ENCODE measurements at places on chromosomes 3 and 15.

DNA sequence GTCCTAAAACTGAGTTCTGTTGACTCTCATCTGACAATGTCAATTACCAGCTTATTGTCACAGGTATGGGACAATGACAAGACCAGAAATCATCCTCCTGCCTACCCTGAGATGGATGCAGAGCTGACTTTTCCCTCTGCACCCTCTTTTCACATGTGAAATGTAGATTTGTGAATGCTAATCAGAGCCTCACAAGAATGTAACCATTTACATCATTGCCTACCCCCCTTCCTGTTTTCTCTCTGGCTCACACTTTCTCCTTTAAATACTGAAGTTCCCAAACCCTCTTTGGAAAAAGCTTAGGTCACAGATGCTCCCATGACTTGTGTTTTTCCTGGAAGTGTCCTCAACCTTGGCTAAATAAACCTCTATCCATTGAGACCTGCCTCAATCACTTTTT is 228.2 kb downstream of the MYRIP start:
- no peak for DNase-seq

DNA sequence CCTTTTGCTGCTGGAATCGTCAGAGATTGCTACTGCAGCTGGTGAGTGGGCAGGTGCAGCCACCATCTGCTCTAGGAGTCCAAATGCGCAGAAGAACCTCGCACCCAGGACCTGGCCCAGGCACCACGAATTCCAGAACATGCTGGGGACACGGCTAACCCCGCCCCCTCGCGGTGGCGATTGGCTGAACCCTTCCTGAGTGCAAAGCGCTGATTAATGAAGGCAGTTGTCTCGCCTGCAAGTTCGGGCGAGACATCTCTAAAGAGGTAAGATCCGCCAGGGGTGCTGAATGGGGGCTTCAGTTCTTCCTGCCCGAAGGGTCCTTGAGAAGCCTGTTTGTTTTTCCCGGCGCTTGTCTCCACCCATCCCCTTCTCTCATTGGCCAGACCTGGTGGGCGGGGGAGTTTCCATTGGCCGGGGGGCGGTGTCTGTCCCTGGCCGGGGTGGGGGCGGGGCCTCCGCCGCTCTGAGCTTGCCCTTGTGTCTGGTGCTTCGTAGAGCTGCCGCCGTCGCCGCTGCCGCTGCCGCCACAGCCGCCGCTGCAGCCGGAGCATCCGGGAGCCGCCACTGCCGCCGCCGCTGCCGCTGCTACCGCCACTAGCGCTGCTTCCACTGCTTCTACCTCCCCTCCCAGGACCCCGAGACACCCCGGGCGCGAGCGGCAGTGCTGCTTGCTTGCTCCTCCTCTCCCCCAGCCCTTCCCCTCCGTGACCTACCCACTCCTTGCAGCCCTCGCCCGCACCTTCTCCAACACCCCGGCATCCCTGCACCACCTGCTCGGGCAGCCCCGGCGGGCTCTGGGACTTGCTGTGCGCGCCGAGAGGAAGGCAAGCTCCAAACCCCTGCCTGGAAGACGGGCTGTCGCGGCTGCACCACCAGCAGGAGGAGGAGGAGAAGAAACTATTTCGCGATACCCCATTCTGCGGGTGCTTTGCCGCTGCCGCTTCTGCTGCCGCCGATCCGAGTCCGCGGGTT is at the start of gene CADM2:
TSS of gene CADM2 (plus strand) at position 495 of the 975 bp plus-strand sequence.
- DNase-seq, result no peak

- no peak for DNase-seq
Observed at GRCh38 chr3:14957153-14957552, 9.8 kb downstream of the NR2C2 start.

- DNase-seq, result no peak
Observed at GRCh38 chr3:116179091-116179490, 266.2 kb downstream of the LSAMP start.

DNA sequence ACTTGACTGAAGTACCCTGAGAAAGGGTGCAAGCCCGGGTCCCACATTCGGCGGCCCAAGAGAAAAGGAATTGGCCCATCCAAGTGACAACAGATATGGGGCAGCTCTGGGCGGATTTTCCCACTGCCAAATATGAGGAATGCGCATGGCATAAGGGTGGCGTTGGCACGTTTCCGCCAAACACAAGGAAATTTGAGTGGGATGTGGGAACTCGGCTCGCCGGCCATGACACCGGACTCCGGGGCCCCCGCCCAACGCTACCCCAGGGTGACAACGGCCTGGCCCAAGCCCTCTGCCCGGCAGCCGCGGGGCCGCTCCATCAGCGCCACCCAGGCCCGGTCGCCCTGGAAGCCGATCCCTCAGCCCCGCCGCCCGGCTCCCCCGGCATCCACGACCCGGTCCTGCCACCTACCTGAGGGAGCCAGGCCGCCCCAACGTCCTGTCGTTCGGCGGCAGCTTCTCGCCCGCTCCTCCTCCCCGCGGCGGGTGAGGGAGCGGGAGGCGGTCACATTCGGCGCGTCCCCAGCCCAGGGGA is 449 bp downstream of the RAF1 start:
- DNase-seq, result peak; percentile 7

GRCh38 chr3:197599089-197599765 is 43.5 kb upstream of the BDH1 start:
- DNase-seq, result peak; percentile 45

- DNase-seq, result no peak
Observed at GRCh38 chr3:168497183-168497582, 401.5 kb upstream of the GOLIM4 start.

- no peak for DNase-seq
Observed at GRCh38 chr15:54082836-54083492, 104.7 kb downstream of the UNC13C start.

DNA sequence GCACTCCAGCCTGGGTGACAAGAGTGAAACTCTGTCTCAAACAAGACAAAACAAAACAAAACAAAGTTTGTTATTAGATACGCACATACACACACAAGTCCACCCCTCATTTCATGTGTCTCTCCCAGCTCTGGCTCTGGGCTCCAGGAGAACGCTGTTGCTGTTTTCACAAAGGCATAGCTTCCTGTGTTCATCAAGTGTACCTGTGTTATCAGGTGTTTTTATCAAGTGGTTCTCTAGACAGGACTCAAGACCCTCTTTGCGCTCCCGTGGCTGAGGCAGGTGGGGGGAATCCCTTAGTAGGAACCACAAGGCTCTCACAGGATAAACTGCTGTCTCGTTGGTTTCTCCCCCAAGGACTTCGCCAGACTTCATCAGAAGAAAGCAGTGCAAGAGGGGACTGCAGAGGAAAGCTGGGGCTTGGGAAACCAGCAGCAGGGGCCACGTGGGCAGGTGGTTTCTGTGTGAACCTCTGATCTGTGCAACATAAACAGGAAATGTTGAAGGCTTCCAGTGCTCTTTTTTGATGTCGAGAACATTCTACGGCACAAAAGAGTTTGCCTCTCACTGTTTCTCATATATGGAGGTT is 6.9 kb upstream of the PPP1R2 start:
- DNase-seq, result peak; percentile 62

DNA sequence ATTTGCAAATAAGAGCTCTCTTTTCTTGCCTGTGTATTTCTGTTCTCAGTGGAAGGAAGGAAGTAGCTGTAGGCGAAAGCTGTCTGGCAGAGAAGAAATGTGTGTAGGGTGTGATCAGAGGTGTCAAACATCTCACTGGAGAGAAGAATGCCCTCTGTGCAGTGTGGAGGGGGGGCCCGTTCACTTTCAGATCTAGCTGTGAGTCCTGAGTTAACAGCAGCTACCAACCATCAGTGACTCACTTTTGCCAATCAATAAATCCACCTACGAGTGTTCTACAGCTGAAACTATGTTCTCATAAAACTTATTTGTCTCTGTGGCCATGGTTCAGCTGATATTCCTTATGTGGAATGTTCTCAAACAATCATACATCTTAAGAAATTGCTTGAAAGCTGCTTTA is 103.7 kb downstream of the FRMD4B start:
- DNase-seq, result peak; percentile 21

DNA sequence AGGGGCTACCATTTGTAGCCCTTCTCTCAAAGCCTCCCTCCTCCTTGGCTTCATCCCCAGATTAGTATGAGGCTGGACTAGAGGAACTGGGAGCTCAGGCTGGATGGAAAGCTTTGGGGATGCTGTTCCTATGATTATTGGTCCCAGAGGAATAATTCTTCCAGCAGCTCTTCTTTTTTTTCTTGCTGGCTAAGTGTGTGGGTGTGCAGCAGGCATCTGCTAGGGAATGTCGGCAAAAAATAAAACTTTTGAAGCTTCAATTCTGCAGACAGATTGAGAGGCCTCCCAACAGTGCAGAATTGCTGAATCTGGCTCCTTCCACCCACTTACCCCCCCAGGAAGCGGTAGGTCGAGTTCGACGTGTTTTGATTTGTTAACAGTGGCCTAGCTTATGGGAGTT is 138.5 kb upstream of the ANKRD28 start:
- no peak for DNase-seq
